ENCODE measurements at places on chromosomes 2 and 18.

DNA sequence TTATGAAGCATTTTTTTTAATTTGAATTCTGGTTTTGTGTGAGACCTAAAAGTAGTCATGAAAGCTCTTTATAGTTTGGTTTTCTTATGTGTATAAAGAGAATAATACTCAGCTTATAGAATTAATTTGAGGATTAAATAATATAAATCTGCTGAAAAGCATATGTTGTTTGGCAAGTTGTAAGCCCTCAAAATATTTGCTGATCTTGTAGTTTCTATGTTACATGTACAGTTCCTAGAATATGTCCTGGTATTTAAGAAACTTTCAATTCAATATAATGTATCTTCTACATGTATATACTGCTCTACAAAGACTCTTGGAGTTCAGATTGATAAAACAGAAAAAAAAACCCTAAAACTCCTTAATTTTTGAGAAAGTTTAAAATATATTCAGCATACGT, 605.5 kb upstream of the FAM98A start:
- DNase-seq, result no peak

DNA sequence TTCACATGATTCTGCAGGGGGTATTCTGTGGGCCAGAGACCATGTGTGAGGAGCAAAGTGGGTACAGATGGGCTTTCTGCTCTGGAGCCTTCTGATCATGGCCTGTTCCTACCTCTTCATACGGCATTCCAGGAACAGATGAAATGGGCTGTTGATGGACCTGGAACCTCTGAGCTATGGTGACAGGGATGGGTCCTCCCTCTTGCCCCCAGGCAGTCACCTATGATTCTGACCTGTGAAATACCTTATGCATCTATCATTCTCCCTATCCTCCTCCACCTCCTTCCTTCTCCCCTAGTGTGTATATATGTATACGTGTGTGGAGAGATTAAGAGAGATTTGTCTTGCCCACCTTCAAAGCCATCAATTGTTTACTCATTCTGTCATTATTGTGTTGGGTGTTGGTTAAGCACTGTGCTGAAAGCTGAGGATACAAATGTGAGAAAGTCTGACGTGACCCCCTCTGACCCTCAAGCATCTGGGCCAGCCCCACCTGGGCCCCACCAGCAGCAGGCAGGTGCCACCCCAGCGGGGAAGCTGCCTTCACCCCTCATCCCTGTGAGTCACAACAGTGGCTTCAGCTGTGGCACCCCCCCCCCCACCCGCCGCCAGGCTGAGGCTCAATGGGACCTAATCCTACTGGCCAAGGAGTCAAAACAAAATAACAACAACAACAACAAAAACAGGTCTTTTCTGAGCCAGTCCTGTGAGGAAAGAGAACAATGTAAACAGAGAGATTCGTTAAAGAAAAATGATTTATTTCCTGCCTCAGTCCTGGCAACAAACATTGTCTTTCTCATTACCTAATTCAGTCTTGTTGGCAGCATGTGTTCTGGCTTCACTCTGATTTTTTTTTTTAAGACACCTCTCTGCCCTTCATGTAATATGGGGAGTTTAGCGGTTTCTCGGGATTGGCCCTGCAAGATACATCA, 103.8 kb upstream of the CDC42EP3 start:
- no peak for DNase-seq

DNA sequence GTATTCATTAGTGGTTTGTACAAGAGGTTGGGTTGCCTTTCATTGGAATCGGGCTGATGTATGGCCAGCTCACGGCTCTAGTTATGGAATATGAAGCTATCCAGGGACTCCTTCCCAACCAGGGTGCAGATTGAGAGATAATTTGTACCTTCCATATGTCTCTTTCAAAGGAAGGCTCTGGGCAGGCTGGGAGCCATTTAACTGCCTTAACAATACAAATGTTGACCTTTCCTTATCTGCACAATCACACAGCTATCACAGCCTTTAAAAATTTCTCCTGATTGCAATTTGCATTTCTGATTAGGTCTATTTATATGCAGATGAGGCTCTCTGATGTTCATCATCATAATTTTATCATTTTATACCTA, 58.7 kb downstream of the MYO3B start:
- DNase-seq, result no peak

- no peak for DNase-seq
Measured at GRCh38 chr2:51706220-51706619, 674.3 kb upstream of the NRXN1 start.

DNA sequence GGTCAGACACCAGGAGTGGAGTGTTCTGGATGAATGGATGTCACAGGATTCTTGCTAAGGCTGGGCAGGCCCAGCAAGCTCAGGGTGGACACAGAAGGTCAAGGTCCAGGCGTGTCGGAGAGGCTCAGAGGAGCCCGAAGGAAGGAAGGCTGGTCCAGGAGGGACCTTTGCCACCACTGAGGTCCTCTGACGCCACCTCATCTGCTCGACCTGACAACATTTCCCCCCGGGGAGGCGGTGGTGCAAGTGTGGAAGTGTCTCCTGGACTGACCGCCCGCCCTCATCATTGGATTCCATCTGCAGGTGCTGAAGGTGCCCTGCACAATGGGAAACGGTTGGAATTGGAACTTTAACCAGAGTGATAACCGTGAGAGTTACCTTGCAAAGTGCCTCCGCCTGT, 124.6 kb downstream of the RTP5 start:
- DNase-seq, result no peak

GRCh38 chr2:2875831-2876230, 501.8 kb downstream of the EIPR1 start:
- no peak for DNase-seq

GRCh38 chr18:63752636-63753035, 22.6 kb upstream of the SERPINB7 start:
- no peak for DNase-seq

- DNase-seq, result no peak
Measured at GRCh38 chr18:26403491-26403890, 144.9 kb downstream of the KCTD1 start.

DNA sequence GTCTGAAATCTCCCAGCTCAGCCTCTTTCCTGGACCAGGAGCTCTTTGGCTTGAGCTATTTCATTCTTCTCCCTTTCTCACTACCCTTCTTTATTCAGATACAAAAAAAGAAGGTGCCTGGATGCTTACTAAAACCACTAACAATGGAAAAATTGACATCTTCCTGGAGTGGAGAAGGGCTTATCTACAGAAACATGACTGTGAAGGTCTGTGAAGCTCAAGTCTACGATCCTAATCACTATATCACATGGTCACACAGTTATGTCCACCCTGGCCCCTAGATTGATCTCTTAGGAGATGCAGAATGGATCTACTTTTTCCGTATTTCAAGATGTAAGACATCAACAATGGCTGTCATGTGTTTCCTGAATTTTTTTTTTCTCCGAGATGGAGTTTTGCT, 5.7 kb upstream of the KRCC1 start:
- no peak for DNase-seq

GRCh38 chr2:153072813-153073212, 354.4 kb downstream of the ARL6IP6 start:
- DNase-seq, result no peak

GRCh38 chr2:150041722-150042425, 445.6 kb downstream of the RND3 start:
- no peak for DNase-seq

GRCh38 chr2:150060341-150060740, 427.1 kb downstream of the RND3 start:
- DNase-seq, result no peak

- DNase-seq, result peak; percentile 0
Measured at GRCh38 chr2:192413812-192414681, 219.3 kb upstream of the TMEFF2 start.

DNA sequence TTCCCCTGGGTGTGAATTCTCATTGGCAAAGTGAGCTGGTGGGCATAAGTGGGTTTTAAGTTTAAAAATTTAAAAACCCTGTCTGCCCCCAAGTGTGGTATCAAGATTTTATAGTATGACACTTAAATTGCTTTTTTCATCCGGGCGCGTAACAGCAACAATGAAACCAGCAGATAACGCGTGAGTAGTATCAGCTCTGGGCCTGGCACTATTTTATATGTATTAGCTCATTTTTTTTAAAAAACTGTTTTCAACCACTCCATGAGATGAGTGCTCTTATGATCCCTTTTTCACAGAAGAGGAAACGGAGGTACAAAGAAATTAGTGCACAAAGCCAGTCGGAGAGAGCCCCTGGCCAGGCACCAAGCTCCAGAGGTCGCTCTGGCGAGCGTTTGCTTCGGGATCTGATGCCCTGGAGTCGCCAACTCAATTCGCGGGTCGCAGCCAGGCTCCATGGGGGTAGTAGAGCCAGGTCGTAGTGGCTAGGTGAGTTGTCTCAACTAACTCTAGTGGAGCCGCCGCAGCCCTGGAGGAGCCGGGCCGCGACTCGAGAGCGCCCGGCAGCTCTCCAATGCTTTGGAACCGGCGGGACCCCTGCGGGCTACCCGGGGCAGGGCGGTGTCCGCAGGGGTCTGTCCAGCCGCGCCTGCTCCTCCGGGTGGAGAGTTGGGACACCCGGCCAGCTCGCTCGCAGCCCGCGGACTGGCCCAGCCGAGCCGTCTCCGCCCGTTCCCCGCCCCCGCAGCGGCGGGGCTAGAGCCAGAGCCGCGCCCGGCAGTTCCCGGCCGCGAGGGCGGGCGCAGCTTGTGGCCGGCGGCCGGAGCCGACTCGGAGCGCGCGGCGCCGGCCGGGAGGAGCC, at the start of gene IL1R1:
IL1R1 (plus strand) TSS at position 777 of the 859 bp plus-strand sequence. CDS start 14,979 bp downstream, outside the sequence.
- DNase-seq, result no peak

DNA sequence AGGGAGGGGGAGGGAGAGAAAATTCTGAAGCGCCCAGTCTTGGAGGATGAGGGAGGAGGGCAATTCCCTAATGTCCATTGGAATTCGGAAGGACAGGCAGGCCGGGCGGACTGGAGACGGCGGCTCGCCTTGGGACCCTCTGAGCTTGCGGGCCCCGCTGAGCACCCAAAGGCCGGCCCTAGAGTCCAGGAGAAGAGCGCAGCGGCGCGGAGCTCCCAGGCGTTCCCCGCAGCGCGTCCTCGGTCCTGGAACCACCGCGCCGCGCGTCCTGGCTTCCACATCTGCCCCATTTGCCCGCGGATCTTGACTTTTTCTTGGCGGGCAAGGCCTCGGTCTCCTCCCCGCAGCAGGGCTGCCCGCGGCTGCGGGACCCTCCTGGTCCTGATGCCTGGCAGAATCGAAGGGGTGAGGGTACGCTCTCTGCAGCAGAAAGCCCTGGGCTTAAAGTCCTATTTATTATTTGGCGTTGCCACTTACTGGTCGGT, 675 bp upstream of the MLPH start:
- no peak for DNase-seq

GRCh38 chr2:202771741-202772460, 99.7 kb downstream of the ICA1L start:
- no peak for DNase-seq

- DNase-seq, result no peak
Measured at GRCh38 chr2:73110168-73111072, 2.3 kb downstream of the RAB11FIP5 start.

GRCh38 chr2:143840601-143841000, 679.3 kb downstream of the ZEB2 start:
- DNase-seq, result no peak

DNA sequence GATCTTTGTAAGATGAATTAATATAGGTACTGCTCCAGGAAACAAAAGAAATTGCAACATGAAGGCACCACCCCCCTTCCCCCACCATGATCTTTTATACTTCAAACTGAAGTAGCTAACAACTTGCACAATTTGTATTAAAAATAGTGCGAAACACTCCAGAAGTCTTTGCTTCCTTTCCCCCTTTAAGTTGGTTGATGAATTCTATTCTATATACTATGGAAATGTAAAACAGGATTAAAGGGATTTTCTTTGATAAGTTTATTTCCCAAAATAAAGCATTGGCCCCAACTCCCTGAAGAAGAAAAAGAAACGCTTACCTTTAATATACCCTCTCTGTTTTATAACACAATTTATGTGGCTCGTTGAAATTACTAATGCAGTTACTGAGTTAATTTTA, 227.1 kb downstream of the ARHGAP15 start:
- no peak for DNase-seq

DNA sequence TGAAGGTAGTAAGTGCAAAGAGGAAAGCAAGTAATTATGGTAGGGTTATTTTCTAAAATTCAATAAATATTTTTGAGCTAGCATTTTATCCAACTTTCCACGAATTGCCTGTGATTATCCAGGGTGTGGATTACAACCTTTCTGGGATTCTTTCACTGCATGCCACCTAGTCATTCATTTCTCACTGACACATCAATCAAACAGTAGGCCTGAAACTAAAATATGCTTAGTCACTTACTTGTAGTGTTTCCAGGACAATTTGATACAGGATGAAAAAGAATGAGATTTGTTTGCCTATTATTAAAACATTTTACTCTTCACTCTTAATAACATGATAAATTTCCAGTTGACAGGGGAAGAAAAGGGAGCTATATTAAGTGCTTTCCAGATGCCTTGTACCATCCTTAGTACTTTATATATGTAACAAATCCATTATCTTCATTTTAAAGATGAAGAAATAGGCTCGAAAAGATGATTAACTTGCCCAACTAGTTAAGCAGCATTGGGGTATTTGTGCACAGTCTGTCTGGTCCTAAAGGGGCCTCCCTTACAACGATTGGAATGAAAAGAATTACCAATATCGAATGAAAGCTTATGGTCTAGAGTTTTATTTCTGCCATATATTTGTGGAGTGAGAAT, 70.4 kb downstream of the KCTD1 start:
- no peak for DNase-seq

- no peak for DNase-seq
Measured at GRCh38 chr2:65228263-65228750, 676 bp downstream of the ACTR2 start.

GRCh38 chr2:125707611-125708010, 948.3 kb upstream of the GYPC start:
- DNase-seq, result no peak

- DNase-seq, result no peak
Measured at GRCh38 chr2:160984426-160985077, 175.7 kb upstream of the TANK start.

GRCh38 chr2:25276569-25277465, 64.9 kb downstream of the DNMT3A start:
- peak; percentile 68 for DNase-seq

DNA sequence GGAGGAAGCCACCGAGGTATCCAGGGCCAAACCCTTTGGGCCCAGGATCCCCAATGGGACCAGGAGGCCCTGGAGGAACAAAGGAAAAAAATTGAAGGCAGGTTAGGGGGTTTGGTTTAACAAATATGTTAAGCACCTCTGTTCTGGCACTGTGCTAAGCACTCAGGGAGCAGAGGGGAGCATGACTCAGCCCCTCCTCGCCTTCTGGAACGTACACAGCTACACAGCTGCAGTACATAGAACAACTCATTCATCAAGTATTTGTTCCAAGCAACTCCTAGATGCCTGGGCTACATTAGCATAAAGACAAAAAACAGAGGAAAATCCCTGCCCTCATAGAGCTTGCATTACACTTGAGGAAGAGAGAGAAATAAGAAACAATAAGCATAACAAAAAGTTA, 153.6 kb downstream of the COL4A4 start:
- no peak for DNase-seq
